ENCODE measurements at places on chromosomes 12 and 14. TPM values are rescaled to one million over a fixed set of nuclear protein-coding genes. Genes with fewer than 3 reads are reported as not detected.

Gene DDX51
- total RNA-seq = 28.8 TPM

Gene TMEM132D
- total RNA-seq = not detected

Gene RASSF9
- 0.53 TPM for total RNA-seq

Gene CD4
- total RNA-seq = not detected

Gene CCDC175
- total RNA-seq = not detected

Gene IL26
- not detected for total RNA-seq

Gene B4GALNT3
- 1.0 TPM for total RNA-seq

Measured in A549 treated with RU486 at 1 μM for 4 hours (cell line).